Inflammatory macrophage treated with lipopolysaccharide for 4 hours (primary cell): ENCODE measurements at places on chromosomes 1 and 21.

DNA sequence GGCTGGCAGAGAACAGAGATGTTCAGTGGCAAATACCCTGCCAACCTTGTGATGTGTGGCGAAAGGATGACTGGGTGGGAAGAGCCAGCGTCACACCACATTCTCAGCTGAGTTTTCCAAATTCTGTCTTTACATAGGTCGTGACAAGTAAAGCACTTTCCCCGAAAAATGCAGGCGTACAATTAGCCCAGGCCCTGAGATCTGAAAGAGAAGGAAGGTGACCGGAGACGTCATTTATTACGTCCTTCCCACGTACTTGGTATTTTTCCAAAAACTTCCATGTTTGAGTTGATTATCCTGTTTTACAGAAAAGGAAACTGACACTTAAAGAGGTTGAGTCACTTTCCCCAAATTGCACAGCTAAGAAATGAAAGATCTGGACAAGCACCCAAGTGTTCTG is 413.3 kb downstream of the PRDM2 start:
- no peak for DNase-seq

GRCh38 chr1:24151175-24151533 is 8.2 kb upstream of the IL22RA1 start:
- DNase-seq = no peak

- no peak for DNase-seq
These were observed 15.7 kb downstream of the BLACAT1 start for GRCh38 chr1:205440121-205440475.

DNA sequence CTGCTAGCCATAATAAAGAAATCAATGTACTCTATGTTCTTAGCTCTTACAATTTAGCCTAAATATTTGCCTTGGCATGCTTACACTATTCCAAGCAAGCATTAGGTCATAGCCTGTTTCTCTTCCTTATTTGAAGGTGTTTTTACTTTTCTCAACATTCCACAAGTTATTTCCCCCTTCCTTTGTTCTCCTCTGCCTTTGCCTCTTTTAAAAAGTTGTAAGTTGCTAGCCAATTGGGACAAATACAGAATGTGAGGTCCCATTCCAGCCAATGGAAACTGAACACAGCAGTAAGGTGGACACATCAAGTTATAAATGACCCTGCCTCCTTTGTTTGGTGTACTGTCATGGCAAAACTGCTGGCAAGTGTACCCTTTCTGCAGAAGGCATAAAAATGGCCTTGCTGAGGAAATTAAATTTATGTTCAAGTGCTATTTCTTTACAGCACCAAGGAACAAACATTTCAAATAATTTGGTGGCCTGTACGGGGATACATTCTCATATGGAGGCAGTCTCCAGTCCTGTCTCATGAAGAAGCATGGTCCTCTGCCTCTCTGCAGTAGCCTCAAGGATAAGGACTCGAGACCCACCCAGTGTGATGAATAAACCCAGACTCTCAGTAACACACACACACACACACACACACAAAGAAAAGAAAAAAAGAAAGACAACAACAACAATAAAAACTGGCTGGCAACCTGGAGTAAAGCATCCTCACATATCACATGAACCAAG is 28.8 kb upstream of the FMO1 start:
- no peak for DNase-seq

DNA sequence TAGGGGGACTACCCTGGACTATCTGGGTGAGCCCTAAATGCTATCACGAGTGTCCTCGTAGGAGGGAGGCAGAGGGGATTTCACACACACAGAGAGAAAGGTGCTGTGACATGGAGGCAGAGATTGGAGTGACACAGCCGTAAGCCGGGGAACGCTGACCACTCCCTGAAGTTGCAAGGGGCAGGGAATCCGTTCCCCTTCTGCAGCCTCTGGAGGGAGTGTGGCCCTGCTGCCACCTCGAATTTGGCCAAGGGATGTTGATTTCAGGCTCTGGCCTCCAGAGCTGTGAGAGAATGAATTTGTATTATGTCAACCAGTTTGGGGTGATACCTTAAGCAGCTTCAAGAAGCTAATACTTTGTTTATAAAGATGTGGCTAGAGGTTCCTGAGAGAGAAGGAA is 137.7 kb downstream of the ACTL8 start:
- no peak for DNase-seq

DNA sequence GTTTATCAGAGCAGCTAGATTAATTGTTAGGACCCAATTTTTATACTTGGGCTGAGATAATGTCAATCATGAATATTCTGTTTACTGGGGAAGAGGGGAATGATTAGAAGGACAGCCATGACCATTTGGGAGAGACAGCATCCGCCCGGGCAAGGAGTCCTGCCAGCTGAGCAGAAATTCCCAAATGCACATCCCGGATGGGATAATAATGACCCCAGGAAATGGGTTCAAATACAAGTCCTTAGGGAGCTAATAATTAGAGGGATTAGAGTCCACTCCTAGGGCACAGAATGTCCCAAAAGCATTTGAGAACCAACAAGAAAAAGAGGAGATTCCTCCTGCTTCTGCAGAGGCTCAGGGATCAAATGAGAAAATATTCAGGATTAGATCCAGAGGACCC is 115.9 kb downstream of the LRRC53 start:
- no peak for DNase-seq

DNA sequence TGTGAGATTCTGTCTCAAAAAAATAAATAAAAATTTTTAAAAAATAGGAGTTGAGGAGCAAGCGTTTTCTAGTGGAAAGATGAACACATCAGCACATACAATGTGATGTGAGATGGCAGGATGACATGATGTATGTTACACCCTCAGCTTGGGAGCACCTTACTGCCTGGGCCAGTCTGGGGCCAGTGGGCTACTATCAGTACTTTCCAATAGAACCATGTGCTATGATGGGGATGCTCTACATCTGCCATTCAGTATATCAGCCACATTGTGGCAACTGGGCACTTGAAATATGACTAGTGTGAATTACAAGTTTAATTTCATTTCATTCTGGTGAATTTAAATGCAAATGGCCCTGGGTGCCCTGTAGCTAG is 156.0 kb downstream of the PGBD5 start:
- no peak for DNase-seq

DNA sequence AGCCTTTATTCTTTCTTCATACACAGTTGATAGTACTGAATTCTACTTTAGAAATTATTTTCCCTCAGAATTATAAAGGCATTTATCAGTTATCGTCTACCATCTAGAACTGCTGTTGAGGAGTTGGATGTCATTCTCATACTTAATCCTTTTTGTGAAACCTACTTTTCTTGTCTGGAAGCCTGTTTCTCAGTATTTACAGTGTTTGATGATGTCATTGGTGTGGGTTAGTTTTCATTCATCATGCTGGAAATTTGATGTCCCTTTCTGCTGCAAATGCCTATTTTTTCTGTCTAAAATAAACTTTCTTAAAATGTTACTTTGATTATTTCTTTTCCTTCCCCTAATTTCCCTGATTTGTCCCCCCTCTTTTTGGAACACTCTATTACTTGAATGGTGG is 22.8 kb upstream of the ZNF281 start:
- DNase-seq = no peak

- DNase-seq = no peak
These were observed 20.2 kb downstream of the LDLRAP1 start for GRCh38 chr1:25563330-25564215.

- DNase-seq = peak; percentile 96
These were observed 84.7 kb upstream of the LYPLAL1 start for GRCh38 chr1:219088778-219089557.

GRCh38 chr1:225410036-225410435 is 17.8 kb downstream of the LBR start:
- no peak for DNase-seq

- DNase-seq = peak; percentile 29
These were observed 12.4 kb downstream of the ZBTB17 start for GRCh38 chr1:15963363-15963967.

DNA sequence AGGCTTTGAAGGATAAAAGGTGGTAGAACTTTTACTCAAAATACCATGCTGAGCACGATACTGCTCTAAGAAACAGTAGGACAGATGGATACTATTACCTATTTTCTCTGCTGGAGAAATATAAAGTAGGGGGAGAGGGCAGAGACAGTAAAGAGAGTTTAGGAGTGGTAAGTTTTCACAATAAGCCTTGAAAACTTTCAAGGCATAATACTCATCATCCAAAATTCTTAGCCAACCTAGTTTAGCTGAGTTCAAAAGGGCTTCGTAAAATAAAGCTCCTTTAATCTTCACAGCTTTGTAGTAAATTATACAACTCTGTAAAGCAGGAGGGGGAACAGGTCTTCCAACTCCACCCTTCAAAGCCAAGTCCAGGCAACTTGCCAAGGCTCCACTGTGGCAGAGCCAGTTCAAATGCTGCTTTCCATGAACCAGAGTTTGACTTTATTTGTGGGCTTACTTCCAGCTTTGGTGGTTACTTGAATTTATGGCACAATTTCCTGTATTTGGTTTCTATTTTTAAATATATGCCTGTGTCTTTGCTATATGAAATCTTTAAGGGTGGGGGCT is 15.5 kb downstream of the TEX38 start:
- peak; percentile 2 for DNase-seq

GRCh38 chr1:212234431-212235395 is 50.5 kb upstream of the PPP2R5A start:
- peak; percentile 97 for DNase-seq

DNA sequence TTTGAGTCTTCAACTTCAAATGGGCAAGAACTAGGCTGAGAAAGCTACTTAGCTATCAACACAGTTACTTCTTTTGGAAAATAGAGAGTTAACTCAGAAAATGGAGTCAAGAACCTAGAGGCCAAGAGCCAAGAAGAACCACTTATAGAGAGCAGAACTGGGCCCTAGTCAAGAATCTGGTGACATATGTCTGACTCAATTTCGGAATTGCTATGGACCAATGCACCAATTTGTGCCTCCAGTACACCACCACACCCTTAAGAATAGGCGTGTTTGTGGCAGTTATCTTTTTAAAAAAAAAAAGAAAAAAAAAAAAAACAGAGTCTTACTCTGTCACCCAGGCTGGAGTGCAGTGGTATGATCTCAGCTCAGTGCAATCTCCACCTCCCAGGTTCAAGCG is 7.8 kb downstream of the S100A2 start:
- no peak for DNase-seq

- peak; percentile 51 for DNase-seq
These were observed 205.3 kb downstream of the TM2D1 start for GRCh38 chr1:61519631-61520030.

DNA sequence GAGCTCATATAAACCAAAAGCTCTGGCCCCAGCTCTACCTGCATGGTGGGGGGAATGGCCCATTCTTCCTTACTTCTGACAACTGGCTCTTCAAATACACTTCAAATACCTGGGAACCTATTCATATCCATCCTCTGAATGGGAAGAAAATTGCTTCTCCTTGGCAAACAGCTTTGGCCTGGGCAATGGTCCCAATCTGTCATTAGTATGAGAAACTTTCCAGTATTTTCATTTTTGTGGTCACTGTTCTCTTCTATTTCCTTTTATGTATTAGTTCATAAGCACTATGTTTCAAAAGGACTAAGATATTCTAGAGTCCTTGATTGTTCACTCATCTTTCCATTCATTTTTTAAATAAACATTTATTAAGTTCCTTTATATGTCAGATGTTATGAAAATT is 5.2 kb upstream of the HSD3B2 start:
- DNase-seq = no peak

DNA sequence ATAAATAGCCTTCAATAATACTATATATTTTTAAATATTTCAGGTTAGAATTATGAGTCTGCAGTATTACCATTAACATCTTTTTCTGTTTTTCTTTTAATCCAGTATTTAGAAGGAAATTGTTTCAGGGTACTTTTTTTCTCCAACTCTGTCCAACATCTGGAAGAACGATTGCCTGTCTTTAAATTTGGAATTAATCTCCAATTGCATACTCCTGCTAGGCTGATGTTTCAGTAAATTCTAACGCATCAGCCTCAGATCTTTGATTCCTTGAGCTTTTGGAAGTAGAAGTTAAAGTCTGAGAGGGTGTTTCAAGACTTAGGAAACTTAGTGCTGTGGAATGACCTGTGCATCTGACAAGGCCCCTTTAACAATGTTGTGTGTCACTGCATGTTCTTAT is 20.3 kb downstream of the NFIA start:
- DNase-seq = no peak

GRCh38 chr21:34545079-34545884 is 33.3 kb upstream of the KCNE1 start:
- DNase-seq = peak; percentile 98

DNA sequence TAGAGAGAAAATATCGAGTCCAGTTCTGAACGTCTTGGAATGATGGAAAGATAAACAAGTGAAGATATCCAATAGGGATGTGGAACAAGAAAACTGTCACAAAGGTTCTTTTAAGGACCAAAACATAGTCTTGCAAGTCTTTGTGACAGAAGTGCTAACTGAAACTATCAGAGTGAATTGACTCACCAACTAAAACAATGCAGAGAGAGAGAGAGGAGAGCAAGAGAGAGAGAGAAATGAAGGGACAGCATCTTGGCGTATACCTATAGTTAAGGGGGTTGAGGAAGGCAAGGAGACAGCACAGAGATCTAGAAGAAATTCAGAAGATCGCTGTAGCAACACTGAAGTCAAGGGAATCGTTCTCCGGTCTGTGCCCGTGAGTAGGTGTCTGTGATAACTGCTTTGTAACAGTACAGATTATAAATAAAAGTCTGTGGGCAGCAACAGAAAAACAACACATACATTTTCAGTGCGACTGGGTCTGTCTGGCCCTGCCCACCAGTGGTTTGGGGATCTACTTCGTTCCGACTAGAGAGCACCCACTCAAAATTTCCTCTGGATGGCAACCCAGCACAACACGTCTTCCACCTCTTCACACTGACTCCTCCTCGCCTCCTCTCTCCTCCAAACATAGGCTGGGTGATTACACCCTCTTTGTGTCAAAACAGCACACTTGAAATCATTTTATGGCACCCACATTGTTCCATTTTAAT is 4.8 kb upstream of the COA6 start:
- peak; percentile 58 for DNase-seq

DNA sequence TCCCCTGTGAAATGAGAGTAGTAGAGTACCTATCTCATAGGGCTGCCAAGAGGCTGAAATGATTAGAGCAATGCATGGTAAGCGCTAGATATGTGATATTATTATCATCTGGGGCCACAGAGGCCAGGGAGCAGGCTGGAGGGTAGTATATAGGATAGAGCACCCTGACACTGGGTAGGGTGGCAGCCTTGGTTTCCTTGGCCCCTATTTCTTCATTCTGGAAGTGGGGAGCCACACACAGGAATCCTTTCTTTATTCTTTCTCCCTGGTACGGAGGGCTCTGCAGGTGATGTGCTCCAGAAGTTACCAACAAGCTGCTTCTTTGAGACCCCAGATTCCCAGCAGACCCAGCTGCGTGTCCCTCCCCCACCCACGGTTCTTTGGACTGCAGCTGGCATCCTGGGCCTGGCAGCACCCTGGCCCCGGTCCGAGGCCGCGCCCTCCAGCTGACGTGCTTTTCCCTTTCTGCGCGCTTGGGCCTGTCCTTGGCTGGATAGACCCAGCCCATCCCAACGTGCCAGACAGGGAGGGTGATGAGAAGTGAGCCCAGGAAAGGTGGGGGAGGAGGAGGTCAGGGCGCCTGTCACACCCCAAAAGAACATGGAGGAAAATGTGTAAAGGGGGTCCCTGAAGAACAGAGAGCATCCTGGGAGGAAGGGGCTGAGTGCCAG is 18.2 kb downstream of the INAVA start:
- DNase-seq = no peak

GRCh38 chr21:29640080-29640508 is 299.7 kb downstream of the GRIK1 start:
- peak; percentile 90 for DNase-seq

GRCh38 chr1:167756730-167757405 is 35.1 kb downstream of the MPZL1 start:
- DNase-seq = no peak
